HuH-7 (cell line): ENCODE measurements at places on chromosomes 13 and 19.

DNA sequence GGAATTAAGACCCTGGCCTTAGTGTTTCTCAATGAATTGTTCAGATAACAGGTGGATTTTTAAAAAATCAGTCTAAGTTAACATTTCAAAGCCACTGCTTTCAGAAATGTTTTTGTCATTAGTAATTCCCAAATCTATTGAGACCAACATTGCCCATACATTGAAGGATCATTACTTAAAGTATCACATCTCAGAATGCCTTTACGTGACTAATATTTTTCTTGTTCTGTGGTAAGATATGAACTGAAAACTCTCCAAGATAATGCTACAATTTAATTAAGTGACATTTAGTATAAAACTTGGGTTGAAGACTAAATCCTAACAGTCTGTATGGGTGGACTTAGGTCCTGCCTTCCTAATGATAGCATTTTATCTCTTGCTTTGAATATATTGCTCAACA is 59.4 kb upstream of the POSTN start:
- no peak for DNase-seq

- no peak for DNase-seq
Measured at GRCh38 chr13:32791545-32792172, 205.4 kb downstream of the PDS5B start.

- DNase-seq, result no peak
Measured at GRCh38 chr13:44921931-44922758, 67.1 kb downstream of the NUFIP1 start.

- DNase-seq, result no peak
Measured at GRCh38 chr13:42600943-42601342, 27.0 kb downstream of the TNFSF11 start.

DNA sequence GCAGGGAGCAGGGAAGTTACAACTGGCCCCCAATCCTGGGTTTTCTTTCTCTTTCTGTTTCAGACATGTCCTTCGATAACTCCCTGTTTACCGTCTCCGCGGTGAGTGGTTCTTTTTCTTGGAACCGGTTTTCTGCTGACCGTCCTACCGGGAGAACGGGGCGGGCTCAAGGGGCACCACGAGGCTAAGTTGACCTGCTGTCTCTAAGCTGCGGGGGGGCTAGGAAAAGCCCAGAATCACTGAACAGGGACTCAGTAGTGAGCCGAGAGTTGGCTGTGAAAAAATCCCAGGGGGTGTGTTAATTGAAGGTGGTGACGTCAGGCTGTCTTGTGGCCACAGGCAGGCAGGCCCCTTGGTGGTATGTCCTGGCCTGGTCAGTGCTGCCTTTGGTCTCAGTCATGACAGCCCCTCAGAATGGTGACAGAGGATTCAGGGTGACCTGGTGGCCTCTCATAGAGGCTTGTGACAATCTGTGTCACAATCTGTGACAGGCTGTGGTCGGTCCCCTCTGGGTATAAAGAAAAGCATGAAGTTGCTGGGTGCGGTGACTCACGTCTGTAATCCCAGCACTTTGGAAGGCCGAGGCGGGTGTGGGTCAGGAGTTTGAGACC is 8.1 kb upstream of the CARM1 start:
- DNase-seq, result no peak
